ENCODE measurements at places on chromosomes 7 and 10.

GRCh38 chr10:73032536-73032935 is 64.1 kb downstream of the P4HA1 start:
- DNase-seq: no peak

- no peak for DNase-seq
Observed at GRCh38 chr10:6586501-6586900, 6.4 kb upstream of the PRKCQ start.

GRCh38 chr7:72493850-72494661 is 81.9 kb upstream of the CALN1 start:
- peak; percentile 50 for DNase-seq

GRCh38 chr10:3877211-3878000 is 92.4 kb upstream of the KLF6 start:
- DNase-seq: no peak

- no peak for DNase-seq
Observed at GRCh38 chr7:70707823-70708243, 424.1 kb upstream of the GALNT17 start.

GRCh38 chr10:14389981-14390590 is 59.4 kb upstream of the FRMD4A start:
- DNase-seq: no peak

- DNase-seq: no peak
Observed at GRCh38 chr7:70583965-70584883, 547.7 kb upstream of the GALNT17 start.

GRCh38 chr7:101746314-101746713 is 71.1 kb upstream of the CUX1 start:
- DNase-seq: no peak
